Osteoblast (primary cell): ENCODE measurements at places on chromosomes 6 and 20. TPM values are rescaled to one million over a fixed set of nuclear protein-coding genes. Genes with fewer than 3 reads are reported as not detected.

C6orf47 gene
- total RNA-seq: 21.2 and 21.7 TPM in 2 replicates

TNFRSF6B gene
- 2.1 and 2.9 TPM in 2 replicates for total RNA-seq

CLPSL2 gene
- total RNA-seq: not detected in 2 replicates

ATP6V1G2 gene
- total RNA-seq: 2.2 and 2.9 TPM in 2 replicates

CLIC5 gene
- not detected in 2 replicates for total RNA-seq

POPDC3 gene
- total RNA-seq: 32.6 and 41.8 TPM in 2 replicates

PNPLA1 gene
- under 0.01 TPM in 1 of 2 replicates, not detected in the other for total RNA-seq

PLCB1 gene
- total RNA-seq: 13.4 and 23.3 TPM in 2 replicates

MTFR2 gene
- total RNA-seq: 0.72 and 1.5 TPM in 2 replicates

MYMX gene
- not detected in 2 replicates for total RNA-seq

C20orf144 gene
- under 0.01 TPM in 2 replicates for total RNA-seq

NNAT gene
- total RNA-seq: not detected in 2 replicates

BMP5 gene
- total RNA-seq: 0.36 and 0.59 TPM in 2 replicates

GPSM3 gene
- 0.88 and 1.1 TPM in 2 replicates for total RNA-seq

OTOR gene
- total RNA-seq: not detected in 2 replicates

GMPR gene
- total RNA-seq: 6.5 and 7.4 TPM in 2 replicates

KCNB1 gene
- total RNA-seq: under 0.01 TPM in 2 replicates
